ENCODE measurements at places on chromosomes 2 and 18. TPM values are rescaled to one million over a fixed set of nuclear protein-coding genes. Genes with fewer than 3 reads are reported as not detected.

DNA sequence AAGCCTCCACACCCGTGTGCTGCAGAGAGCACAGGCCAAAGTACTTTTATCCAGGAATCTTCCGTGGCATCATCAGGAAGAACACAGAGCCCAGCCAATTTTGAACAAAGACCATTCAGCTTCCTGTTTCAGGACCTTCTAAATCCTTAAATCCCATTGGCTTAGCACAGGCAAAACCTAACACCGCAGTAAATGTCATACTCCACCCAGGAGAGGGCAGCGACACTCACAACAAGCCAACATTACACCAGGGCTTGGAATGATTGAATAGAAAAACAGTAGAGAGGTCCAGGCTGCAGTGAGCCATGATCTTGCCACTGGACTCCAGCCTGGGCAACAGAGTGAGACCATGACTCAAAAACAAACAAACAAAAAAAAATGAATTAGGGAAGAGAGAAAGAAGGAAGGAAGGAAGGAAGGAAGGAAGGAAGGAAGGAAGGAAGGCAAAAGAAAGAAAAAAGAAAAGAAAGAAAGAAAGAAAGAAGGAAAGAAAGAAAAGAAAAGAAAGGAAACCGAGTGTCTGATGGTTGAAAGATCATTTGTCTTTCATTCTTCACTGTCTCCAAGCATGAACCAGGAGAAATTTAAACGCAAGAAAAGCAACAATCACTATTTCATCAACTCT, 144.6 kb upstream of the SATB2 start:
- no peak overlapping the region for H3K27ac ChIP-seq
- peaks cover 25% of the 10 kb centered on the region for H3K4me1 ChIP-seq
- DNase-seq: no peak
- H3K4me3 ChIP-seq: peak overlapping the region; percentile 67

DNA sequence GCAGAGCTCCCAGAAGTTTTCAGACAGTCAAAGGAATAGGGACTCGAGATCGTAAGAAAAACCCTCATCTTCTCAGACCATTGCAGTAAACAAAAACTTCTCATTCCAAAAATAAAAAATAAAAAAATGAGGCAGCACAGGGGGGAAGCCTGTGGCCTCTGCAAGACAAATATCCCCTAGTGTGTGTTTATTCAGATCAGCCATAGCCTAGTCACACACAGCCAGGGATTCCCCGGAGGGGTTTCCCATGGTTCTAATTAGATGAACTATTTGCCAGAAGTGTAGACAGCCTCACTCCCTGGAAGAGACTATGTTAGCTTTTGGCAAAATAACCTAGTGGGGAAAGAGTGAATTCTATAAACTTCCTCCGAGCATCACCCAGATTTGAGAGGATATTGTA, 122.9 kb upstream of the KLF7 start:
- peaks cover 21% of the 10 kb centered on the region for H3K4me1 ChIP-seq
- H3K27ac ChIP-seq: no peak overlapping the region
- no peaks in the 10 kb centered on the region for H3K27me3 ChIP-seq
- DNase-seq: no peak
- no peak overlapping the region for H3K4me3 ChIP-seq

GRCh38 chr18:35386600-35387100, 9.5 kb upstream of the ZNF396 start:
- H3K4me3 ChIP-seq: no peak overlapping the region
- H3K27ac ChIP-seq: no peak overlapping the region
- H3K4me1 ChIP-seq: no peaks in the 10 kb centered on the region
- H3K36me3 ChIP-seq: no peaks in the 10 kb centered on the region

- no peak overlapping the region for H3K27ac ChIP-seq
- H3K4me1 ChIP-seq: no peaks in the 10 kb centered on the region
- no peak overlapping the region for H3K4me3 ChIP-seq
Measured at GRCh38 chr2:141301551-141301950, 829.3 kb downstream of the LRP1B start.

DNA sequence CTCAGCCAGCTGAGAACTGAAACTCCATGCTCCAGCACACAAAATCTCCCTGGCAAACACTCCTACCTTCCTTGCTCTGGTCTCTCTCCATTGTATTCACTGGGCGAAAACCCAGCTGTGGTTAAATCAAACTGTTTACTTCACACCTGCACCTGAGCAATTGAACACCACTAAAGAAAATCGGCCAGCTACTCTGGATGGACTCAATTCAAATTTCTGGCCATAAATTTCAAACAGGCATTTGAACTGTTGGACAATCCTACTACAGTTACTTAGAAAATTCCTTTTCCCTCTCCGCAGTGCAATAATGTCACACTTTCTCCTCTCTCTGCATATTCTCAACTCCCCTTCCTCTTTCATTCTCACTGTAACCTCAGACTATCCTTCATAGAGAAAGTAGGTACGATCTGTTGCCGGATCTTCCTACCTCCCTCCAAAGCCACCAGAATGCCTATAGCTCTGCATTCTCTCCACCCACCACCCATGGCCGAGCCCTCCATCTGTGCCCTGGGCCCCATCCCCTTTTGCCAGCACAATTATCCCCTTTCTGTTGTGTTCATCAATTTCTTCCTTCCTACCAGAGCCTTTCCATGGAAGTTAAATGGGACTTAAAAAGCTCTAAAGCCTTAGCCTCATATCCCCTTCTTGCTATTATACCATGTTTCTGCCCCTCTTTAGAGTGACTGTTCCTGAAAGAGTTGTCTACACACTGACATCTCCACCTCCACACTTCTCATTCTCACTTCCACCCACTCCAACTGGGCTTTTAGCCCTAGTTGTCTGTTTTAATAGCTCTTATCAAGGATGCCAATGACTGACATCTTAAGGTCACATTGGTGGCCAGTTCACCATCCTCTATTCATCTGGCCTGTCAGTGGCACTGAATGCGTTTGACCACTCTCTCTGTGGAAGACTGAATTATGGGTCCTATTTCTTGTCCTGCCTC, 127.5 kb upstream of the SLC1A4 start:
- H3K27ac ChIP-seq: no peak overlapping the region
- no peak overlapping the region for H3K4me3 ChIP-seq
- H3K27me3 ChIP-seq: peaks cover 6% of the 10 kb centered on the region
- no peaks in the 10 kb centered on the region for H3K36me3 ChIP-seq
- no peak for DNase-seq
- peaks cover 23% of the 10 kb centered on the region for H3K4me1 ChIP-seq

- H3K4me3 ChIP-seq: no peak overlapping the region
- no peaks in the 10 kb centered on the region for H3K27me3 ChIP-seq
- DNase-seq: no peak
Measured at GRCh38 chr2:53484531-53484930, 283.1 kb upstream of the CHAC2 start.

DNA sequence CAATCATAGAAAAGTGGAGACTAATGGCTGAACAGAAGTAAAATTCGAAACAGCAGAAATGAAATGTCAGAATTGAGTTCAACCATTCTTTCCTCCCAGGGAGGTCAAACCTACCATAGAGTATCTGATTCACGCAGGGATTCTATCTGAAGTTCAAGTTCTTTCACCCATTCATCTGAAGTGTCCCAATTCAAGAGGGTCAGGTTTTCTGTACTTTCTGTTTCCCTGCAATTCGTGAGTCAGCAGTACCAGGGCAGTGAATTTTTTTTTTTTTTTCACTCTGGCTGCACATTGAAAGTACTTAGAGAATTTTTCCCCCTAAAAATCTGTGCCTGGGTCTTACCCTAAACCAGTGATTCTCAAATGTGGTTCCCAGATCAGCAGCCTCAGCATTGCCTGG, 40.9 kb upstream of the CCDC88A start:
- H3K4me3 ChIP-seq: no peak overlapping the region
- peaks cover 5% of the 10 kb centered on the region for H3K27me3 ChIP-seq
- no peak for DNase-seq
- no peaks in the 10 kb centered on the region for H3K36me3 ChIP-seq
- H3K4me1 ChIP-seq: no peaks in the 10 kb centered on the region

FAM161A gene
- 3.6 TPM for total RNA-seq

RBFA gene
- total RNA-seq: 37.8 TPM

SGPP2 gene
- 22.4 TPM for total RNA-seq

ZDBF2 gene
- total RNA-seq: 28.3 TPM
